ENCODE measurements at places on chromosomes 12 and 14.

DNA sequence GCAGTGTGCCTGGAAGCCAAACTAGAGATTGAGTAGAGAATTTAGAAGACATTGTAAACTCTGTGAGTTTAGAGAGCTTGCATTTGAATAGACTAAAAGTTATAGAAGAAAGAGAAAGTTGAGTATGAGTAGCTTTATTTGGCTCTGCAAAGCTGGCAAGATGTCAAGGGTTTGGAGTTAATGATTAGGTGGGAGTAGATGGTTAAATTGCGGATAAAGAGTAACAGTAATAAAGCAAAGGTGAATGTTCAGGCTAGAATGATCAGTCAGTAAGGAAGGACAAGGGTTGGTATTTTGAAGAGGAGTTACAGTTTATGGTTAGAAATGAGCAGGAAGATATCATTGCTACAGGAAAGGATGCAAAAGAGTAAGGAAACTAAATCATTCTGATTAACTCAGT lies 5.2 kb downstream of the PPM1A start:
- no peak for DNase-seq

- DNase-seq: no peak
These were observed 47.9 kb downstream of the ST8SIA1 start for GRCh38 chr12:22286569-22286968.

GRCh38 chr12:4826909-4827308 lies 82.8 kb upstream of the KCNA1 start:
- DNase-seq: no peak

GRCh38 chr12:31970199-31970598 lies 11.0 kb downstream of the RESF1 start:
- no peak for DNase-seq

All from occipital lobe (tissue), 3 donors.